ENCODE measurements at places on chromosomes 7 and 10. TPM values are rescaled to one million over a fixed set of nuclear protein-coding genes. Genes with fewer than 3 reads are reported as not detected.
A peak's percentile ranks its signal among the peaks of the same experiment; 100 is the strongest.

DNA sequence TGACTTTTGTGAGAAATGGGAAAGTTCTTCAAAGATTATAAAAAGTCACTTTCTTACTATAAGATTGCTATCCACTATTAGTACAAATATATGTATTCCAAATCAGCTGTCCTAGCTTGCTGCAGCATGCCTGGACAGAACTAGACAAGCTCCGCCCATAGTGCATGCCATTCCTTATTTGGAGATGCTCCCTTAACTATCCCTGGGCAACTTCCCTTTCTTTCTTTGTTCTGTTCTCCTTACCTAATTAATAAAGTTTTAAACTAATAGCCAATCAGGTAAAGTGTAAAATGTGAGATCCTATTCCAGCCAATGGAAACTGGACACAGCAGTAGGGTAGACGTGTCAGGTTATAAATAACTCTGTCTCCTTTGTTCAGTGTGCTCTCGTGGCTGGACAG lies 281.9 kb downstream of the CAMK1D start:
- no peak for DNase-seq

GRCh38 chr7:138166681-138167080 lies 90.4 kb downstream of the AKR1D1 start:
- no peak for DNase-seq

DNA sequence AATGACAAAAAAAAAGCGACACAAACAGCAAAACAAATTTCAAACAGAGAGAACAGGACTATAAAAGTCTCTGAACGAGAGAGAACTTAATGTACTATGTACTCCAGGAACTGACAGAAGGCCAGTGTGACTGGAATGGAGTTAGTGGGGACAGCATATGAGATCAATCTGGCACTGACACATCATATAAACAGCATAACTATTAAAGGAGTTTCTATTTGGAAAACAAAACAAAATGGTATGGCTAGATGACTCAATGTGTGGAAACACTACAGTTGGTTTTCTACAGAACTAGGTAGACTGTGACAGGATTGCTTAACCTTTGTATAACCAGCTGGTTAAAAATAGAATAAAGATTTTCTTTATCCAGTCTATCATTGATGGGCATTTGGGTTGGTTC lies 232.9 kb upstream of the KAT6B start:
- DNase-seq = no peak

GRCh38 chr7:118311121-118311836 lies 86.8 kb downstream of the ANKRD7 start:
- no peak for DNase-seq

- DNase-seq = no peak
These were observed 114.7 kb upstream of the FAM171A1 start for GRCh38 chr10:15485684-15486316.

DNA sequence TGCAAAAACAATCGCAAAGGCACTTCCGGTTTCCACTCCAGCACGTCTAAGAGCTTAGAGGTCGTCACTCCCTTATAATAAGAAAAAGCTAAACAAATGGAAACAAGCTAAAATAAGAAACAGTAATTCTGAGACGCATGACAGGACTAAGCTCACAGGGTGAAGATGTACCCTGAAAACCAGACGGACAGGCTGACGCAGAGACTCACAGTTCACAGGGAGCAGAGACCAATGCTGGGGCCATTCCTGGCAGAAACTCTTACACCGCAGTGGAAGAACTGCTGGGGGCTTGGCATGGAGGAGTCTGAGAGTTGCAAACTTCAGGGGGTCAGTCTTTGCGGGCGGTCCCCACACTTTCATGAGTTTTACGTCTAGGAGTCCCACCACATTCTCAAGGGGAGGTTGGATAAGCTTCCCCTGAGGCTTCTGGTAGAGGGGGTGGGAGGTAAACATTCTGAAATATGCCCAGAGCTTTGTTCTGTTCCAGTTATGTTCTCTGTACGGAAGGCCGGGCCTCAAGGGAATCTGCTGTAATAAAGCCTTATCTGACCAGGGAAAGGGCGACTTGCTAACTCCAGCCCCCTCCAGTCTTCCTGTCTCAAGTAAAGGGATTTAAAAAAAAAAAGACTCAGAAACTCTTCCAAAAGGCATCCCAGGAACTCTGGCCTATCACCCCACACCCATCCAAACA lies 47.8 kb downstream of the BRI3 start:
- DNase-seq = no peak

DNA sequence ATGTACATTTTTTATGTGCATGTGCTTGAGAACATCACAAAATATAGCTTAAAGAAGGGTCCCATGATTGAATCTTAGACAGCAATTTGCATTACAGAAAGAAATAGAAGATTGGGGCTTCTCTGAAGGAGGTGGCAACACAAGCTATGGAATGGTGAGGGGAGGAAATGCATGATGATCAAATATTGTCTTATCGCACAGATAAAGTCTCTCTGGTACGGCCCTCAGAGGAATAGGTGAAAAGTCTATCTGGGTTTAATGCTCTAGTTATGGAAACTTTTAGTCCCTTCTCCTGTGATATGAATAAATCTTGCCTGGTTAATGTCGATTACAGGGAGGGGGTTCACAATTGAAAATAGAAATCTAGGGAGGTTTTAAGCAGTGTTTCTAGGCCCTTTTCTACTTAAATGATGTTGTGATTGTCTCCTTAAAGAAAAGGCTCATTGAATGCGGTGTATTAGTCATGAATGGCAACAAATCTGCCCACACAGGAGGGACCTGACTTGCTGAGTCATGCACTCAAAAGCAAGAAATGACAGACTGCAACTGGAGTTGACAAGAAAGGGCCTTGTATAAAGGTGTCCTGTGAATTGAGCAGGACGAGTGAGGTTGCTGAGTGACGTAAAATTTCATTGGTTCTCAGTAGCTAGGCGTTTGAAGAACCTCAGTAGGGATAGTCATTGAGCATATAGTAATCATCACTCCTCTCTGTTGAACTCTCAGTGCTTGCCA lies 133.4 kb upstream of the CSTF2T start:
- DNase-seq = no peak

DNA sequence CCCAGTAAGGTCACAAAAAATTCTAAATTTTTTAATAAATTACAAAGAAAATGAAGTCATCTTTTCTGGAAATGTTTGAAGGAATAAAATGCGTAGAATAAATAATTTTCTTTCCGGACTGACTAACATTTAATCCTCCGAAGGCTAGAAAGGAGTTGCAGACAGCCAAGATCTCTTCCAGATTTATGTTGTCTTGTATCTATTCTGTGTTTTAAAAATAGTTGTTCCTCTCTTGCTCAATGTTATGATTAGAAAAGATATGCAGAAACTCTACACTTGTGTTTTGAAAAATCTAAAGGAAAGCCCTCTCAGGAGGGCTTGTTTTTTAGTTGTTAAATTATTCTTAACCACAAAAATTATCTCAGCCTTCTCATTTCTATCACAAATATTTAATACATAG lies 70.7 kb downstream of the MACC1 start:
- DNase-seq = no peak

- no peak for DNase-seq
These were observed 455.7 kb downstream of the AUTS2 start for GRCh38 chr7:70053989-70054388.

DNA sequence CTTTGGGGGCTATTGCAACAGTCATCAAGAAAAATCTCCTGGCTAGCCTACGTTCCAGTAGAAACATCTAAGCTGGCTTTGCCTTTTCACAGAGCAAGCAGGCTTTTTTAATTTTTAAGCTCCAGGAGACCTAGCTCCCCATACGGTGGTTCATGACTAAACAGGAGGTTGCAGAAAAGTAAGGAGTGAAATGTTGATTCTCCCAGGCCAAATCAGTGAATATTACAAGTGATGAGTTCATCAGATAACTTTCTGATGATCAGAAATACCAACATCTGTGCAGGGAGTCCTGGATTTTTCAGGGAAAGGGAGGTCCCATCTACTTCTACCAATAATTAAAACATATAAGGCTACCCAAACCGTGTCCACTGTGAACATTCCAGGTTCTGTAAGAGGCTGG lies 477.3 kb upstream of the CELF2 start:
- no peak for DNase-seq

DNA sequence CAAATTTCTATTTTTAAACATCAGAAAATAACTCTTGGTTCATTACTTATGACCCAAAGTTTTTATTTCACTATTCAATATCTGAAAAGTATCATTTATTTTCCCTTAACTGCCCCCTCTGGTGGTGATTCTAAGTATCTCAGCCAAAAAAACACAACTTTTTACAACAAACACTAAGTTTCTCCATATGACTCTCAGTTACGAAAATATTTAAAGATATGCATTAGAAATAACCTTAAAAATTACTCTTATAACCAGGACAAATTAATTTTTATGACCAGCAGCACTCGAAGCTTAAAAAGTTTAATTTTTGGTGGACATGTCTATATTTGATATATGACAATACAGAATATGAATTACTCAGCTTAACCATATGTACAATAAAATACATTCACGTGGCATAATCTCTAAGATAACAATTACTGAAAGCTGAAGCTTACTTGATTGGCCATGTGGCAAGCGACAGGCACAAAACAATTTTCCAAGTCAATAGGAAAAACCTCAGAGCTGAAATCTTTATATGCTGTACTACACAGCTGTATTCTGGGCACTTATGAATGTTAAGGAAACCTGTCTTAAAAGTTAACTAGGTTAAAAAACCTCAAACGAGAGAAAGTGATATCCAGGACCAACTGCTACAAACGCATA lies 2.3 kb downstream of the HNRNPA2B1 start:
- no peak for DNase-seq

DNA sequence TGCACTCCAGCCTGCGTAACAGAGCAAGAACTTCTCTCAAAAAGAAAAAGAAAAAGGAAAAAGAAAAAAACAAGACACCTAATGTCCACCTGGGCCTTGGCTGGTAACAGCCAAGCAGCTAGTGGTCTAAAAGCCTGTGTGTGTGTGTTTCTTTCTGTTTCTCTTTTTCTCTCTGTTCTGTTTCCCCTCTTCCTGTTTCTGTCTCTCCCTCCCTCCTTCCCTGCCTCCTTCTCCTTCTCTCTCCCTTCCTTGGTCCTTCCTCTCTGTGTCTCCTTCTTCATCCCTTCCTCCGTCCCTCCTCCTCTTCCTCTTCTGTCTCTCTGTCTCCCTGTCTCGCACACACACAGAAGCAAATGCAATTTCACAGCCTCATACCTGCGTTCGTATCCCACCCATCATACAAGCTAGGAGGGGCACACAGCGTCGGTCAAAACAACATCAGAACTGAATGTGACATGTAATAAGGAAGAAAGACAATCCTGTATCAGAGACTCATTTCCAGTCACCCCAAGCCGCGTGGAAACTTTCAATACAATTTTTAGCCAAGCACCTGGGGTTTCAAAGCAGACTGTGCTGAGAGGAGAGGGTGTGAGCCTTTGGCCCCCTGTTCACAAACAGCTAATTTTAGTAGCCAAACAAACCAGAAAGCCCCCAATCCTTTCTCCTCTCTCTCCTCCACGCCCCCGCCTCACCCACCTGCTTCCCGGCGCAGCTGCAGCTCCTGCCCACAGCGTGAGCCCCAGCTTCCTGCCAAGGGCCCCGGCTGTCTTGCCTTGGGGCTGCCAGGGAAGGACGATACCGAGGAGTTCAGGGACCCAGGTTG lies 50.2 kb upstream of the GNA12 start:
- DNase-seq = peak; percentile 22

DNA sequence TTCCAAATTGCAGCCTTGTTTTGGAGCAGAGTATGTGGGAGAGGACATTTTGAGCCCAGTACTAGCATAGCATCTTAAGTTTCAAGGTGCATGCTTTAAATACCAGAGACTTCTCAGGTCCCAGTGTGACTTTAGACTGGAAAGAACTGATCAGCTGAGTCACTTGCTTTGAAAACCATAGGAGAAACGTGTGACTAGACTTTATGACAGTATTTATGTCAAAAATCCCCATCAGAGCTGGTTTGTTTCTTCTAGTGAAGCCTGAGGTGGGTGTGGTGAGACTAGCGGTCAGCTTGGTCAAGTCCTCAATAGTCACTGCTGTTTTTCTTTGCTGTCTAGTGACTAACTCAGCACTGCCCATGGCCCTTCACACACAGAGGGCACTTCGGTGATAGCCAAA lies 724.2 kb downstream of the GATA3 start:
- DNase-seq = no peak

DNA sequence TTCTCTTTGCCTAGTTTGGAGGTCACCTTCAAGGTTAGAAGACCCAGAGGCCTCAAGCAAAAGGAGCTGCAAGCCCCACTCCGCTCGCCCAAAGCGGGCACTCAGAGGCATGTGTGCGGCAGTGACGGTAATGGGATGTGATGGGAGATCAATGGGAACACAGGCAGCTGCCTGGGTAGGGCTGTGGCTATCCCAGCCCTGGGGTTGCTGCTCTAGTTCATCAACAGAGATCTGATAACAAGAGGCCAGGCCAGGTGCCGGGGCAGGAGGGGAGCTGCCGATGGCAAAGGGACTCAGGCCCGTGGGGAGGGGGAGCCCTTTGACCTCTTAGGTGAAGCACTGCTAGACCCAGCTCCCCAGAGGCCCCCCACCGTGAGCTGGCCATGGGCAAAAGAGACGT lies 52.0 kb upstream of the GNA12 start:
- no peak for DNase-seq

GRCh38 chr10:28722065-28722803 lies 44.9 kb downstream of the BAMBI start:
- DNase-seq = no peak

- no peak for DNase-seq
These were observed 29.9 kb upstream of the ZNF273 start for GRCh38 chr7:64873155-64873500.

GRCh38 chr7:118232837-118233236 lies 8.3 kb downstream of the ANKRD7 start:
- DNase-seq = no peak

DNA sequence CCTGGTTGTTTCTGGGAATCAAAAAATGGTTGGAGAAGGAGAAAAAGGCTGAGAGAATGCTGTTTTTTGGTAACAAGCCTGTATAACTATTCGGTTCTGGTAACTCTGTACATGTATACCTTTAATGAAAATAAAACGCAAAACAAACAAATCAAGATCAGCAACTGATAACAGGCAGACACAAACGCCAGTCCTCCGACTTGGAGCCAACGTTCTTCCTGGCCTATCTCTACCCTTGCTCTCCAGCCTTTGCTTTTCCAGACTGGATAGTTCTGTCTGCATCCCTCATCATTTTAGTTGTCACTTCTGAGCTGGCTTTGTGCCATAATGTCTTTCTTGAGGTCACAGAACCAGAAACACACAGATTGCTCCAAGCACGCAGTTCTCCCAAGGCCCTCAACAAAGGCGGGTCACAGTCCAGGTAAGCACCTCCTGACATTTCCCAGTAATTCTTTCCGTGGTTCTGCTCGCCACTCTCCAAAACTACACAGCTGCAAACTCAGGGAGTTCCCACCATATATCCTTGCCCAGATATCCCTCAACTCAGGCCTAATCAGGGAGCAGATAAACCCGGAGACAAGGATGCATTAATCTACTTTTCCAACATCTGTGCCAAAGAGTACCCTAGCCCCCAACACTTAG lies 20.2 kb downstream of the HIP1 start:
- no peak for DNase-seq

GRCh38 chr7:143980746-143981510 lies 19.2 kb upstream of the OR6B1 start:
- DNase-seq = no peak

- DNase-seq = no peak
These were observed 52.7 kb upstream of the VIPR2 start for GRCh38 chr7:159197066-159197975.

SPDYE6 gene
- total RNA-seq = not detected

HERPUD2 gene
- total RNA-seq = 98.3 TPM

BHLHA15 gene
- not detected for total RNA-seq

HELLS gene
- 12.4 TPM for total RNA-seq

MOGAT3 gene
- not detected for total RNA-seq

OPALIN gene
- total RNA-seq = not detected

MINDY4 gene
- 1.8 TPM for total RNA-seq

MACC1 gene
- total RNA-seq = 0.65 TPM

PTN gene
- total RNA-seq = not detected

All from T-helper 17 cell (primary cell).